ENCODE measurements at places on chromosomes 2 and 18.

DNA sequence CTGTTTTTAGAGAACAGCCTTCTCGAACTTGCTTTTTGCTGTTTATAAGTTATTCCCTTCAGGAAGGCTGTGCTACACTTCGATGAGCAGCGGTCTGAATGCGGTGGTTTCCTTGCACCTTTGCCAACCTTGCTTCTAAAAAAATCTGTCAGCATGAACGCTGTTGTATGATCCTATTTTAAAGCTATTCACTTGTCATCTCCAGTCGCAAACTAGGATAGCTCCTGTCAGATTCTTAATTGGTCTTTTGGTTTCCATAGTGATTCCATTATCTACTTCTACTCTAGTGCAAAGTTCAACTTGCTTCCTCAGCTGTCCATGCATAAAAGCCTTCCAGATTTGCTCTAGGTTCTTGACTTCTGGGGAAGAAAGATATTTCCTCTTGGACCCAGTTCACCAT, 76.3 kb upstream of the GALNT3 start:
- DNase-seq = no peak
- H3K27ac ChIP-seq = no peak overlapping the region
- H3K4me3 ChIP-seq = no peak overlapping the region
- no peaks in the 10 kb centered on the region for H3K4me1 ChIP-seq
- no peaks in the 10 kb centered on the region for H3K27me3 ChIP-seq

DNA sequence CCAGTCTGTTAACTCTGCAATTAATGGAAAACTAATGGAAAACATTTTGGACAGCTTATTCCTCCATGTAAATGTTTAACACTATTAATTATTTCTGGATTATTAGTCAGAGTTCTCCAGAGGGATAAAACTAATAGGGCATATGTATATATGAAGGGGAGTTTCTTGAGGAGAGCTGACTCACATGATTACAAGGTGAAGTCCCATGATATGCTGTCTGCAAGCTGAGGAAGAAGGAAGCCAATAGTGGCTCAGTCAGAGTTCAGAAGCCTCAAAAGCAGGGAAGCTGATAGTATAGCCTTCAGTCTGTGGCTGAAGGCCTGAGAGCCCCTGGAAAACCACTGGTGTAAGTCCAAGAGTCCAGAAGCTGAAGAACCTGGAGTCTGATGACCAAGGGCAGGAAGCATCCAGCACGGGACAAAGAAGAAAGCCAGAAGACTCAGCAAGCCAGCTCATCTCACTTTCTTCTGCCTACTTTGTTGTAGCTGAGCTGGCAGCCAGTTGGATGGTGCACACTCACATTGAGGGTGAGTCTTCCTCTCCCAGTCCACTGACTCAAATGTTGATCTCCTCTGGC, 136.0 kb downstream of the PTH2R start:
- H3K27me3 ChIP-seq = no peaks in the 10 kb centered on the region
- no peak overlapping the region for H3K27ac ChIP-seq
- no peaks in the 10 kb centered on the region for H3K4me1 ChIP-seq
- DNase-seq = no peak

- H3K27me3 ChIP-seq = no peaks in the 10 kb centered on the region
- H3K36me3 ChIP-seq = no peaks in the 10 kb centered on the region
- H3K4me1 ChIP-seq = no peaks in the 10 kb centered on the region
- H3K4me3 ChIP-seq = no peak overlapping the region
- DNase-seq = no peak
Measured at GRCh38 chr2:154813636-154814035, 115.1 kb downstream of the KCNJ3 start.

DNA sequence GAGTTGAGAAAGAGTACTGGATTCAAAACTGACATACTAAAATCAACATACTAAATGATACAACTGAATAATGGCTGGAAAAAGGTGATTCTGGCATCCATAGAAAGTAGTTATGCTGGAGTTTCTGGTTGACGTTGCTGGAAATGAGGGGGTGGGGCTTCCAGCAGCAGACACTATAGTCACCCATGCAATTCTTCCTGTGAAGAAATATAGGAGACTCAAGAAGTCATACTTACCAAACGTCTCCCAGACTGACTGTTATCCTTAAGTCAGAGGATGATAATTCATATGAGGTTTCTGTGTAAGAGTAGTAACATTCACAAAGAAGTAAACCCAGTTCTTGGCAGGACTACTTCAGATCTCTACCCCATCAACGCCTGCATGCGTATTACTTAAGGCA, 23.6 kb downstream of the DTNB start:
- peak; percentile 45 for DNase-seq
- H3K36me3 ChIP-seq = no peaks in the 10 kb centered on the region
- H3K27ac ChIP-seq = peak overlapping the region; percentile 52

GRCh38 chr2:112138159-112139032, at the start of gene FBLN7:
Gene FBLN7, plus strand, starts transcription at chr2:112138385. Its CDS starts 271 bp downstream, at chr2:112138656.
- no peak within 1 kb of the TSS for H3K27ac ChIP-seq
- no peaks in the 10 kb centered on the region for H3K36me3 ChIP-seq
- H3K27me3 ChIP-seq = peaks cover 24% of the 10 kb centered on the region
- no peak for DNase-seq

- no peak overlapping the region for H3K27ac ChIP-seq
- no peak overlapping the region for H3K4me3 ChIP-seq
- H3K27me3 ChIP-seq = no peaks in the 10 kb centered on the region
- no peaks in the 10 kb centered on the region for H3K4me1 ChIP-seq
Measured at GRCh38 chr2:54773233-54773632, 49.8 kb downstream of the EML6 start.

GRCh38 chr2:120771111-120771780, 35.6 kb downstream of the GLI2 start:
- H3K27me3 ChIP-seq = no peaks in the 10 kb centered on the region
- H3K27ac ChIP-seq = no peak overlapping the region
- no peak for DNase-seq
- no peaks in the 10 kb centered on the region for H3K36me3 ChIP-seq
- no peak overlapping the region for H3K4me3 ChIP-seq
- H3K4me1 ChIP-seq = no peaks in the 10 kb centered on the region

DNA sequence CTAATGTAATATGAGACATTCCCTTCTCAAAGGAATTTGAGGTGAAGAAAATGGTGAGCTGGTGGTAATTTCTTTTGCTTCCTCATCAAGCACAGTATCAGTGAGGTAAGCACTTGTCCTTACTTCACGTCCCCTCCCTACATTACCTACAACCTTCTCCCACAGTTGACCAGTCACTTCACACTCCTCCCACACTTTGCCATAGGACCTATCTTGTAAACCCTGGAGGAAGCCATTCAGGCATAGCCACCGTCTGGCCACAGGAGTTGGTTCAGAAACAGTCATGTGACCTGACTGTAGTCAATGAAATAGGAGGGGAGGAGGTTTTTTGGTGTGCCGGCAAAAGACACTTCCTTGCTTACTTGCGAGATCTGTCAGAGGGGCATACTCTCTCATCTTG, 12.1 kb downstream of the ACOXL start:
- no peaks in the 10 kb centered on the region for H3K36me3 ChIP-seq
- H3K4me3 ChIP-seq = no peak overlapping the region
- no peak overlapping the region for H3K27ac ChIP-seq
- DNase-seq = no peak
- H3K4me1 ChIP-seq = no peaks in the 10 kb centered on the region
- peaks cover 11% of the 10 kb centered on the region for H3K27me3 ChIP-seq

Data from CD14-positive monocyte (primary cell).